ENCODE measurements at places on chromosomes 13 and 19.

DNA sequence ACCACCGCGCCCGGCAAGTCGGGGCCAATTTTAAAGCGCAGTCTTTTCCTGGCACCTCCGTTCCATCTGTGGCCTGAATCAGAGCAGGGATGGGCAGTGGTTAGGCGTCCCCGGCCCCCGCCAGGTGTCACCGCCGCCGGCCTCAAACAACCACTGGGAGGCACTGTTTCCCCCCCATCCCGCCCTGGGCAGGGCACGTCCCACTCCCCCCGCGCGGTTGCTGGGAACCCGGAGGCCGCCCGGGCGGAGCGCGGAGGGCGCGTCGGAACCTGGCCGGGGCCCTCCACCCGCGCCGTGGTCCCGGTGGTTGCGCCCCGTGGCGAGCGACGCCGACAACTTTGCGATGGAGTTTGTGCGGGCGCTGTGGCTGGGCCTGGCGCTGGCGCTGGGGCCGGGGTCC lies at the start of gene GRIN3B:
GRIN3B (plus strand) TSS at position 325 of the 400 bp plus-strand sequence; CDS start at position 344, 19 bp downstream.
- peak; percentile 73 for DNase-seq

DNA sequence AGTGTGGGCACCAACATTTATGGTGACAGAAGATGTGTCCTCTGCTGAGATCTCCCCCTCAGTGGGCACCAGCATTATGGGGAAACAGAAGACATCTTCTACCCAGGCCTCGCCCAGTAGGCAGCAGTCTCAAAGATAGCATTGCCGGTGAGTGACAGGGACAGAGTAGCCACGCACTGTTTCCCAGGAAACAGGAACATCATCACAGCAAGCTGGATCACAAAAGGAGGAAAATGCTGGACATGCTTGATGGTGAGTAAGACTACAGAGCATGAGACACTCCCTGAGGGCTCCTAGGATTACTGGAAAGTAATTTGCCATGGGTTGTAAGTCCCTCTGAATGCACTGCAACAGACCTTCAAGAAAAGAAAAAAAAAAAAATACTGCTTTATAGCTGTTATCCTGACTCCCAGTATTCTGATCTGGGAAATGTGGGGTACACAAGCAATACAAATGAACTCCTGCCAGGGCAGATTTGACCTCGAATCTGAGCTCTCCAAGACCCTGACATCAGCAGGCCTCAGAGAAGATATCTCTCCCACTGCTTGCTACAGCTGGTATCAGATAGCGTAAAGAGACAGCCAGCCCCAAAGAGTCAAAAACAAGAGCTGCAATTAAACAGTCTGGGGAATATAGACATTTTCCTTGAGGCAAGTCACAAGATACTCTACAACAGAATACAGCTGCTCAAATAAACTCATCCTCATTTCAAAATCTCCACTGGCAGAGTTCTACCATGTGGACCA lies 180.4 kb downstream of the RBM26 start:
- DNase-seq: no peak

DNA sequence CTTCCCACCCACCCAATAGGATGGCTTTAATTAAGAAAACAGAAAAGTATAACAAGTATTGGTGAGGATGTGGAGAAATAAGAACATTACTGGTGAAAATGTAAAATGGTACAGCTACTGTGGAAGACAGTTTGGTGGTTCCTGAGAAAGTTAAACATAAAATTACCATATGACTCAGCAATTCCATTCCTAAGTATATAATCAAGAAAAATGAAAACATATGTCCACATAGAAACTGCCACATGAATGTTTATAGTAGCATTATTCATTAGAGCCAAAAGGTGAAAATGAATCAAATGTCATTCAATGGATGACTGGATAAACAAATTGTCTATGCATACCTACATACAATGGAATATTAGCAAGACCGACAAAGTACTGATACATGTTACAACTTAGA lies 16.9 kb downstream of the DZIP1 start:
- no peak for DNase-seq

- no peak for DNase-seq
These were observed 36.1 kb downstream of the HTR2A start for GRCh38 chr13:46860722-46861121.

GRCh38 chr19:19489804-19490204 lies 25.5 kb downstream of the TSSK6 start:
- DNase-seq: no peak

GRCh38 chr13:103068836-103069235 lies 2.6 kb upstream of the SLC10A2 start:
- DNase-seq: no peak

DNA sequence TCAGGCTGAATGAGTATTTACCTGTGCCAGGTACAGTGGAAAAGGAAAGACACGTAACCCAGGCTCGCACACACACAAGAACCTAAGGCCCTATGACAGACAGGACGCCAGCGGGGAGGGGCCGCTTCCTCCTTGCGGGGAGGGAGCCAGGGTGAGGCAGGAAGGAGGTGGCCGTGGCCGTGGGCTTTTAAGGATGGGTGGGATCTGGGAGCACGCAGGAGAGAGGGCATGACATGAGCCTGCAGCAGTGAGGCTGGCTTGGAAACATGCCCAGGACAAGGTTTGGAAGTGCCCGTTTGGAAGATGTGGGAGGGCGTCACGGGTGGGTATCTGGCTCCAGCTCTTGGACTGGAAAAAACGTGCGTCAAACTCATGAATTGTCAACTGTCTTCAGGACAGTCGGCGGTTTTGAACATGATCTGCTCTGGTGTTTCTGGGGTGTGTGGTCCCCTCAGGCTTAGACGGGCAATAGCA lies 20.1 kb downstream of the SH3GL1 start:
- peak; percentile 50 for DNase-seq

All from suppressor macrophage (primary cell).